ENCODE measurements at places on chromosomes 5 and 9.

GRCh38 chr9:108185613-108186012, 670.2 kb downstream of the ACTL7B start:
- no peak for DNase-seq

DNA sequence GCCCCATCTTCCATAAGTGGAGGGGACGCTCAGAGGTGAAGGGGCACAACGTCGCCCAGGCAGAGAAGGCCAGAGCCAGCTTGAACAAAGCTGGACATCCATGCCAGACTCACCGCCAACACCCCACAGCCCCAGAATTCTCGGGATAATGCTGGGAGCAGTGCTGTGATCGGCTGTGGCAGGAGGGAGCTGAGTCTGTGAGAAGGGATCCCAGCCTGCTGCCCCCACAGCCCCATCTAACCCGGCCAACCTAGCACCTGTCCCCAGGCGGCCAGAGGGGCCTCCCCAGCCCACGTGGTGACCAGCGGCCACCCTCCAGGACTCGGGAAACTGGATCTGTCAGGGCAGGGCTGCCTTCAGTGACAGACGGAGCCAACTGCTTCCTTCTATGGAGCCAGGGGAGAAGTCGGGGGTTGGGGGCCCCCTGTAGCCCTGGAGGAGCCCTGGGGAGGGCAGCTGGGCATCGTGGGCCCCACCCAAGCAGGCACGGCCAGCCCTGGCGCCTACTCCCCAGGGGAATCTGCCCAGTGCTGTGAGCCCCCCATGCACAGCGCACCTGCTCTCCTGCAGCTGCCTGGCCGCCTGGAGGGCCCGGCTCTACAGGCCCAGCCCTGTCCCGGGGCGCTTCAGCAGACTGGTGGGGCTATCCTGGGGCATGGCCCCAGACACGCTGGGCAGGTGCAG, 6.0 kb downstream of the BRD3 start:
- DNase-seq: no peak

DNA sequence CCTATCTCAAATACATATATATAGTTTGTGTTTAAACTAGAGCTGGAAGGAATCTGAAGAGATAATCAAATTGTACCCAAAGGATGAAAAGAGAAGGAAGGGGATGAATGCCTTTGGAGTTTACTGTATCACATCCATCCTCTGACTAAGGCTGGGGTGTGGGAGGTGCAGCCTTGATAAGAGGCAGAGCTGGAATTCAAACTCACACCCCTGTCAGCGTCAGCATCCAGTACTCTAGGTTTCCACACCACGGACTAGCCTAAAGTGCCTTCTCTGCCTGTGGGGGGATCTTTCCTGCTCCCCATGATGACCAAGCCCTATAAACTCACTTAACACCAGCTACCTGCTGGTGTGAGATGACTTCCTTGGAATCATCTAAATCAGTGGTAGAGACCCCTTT, 48.1 kb downstream of the EPB41L4B start:
- DNase-seq: no peak

GRCh38 chr9:130189840-130190239, 17.6 kb downstream of the NCS1 start:
- DNase-seq: no peak

DNA sequence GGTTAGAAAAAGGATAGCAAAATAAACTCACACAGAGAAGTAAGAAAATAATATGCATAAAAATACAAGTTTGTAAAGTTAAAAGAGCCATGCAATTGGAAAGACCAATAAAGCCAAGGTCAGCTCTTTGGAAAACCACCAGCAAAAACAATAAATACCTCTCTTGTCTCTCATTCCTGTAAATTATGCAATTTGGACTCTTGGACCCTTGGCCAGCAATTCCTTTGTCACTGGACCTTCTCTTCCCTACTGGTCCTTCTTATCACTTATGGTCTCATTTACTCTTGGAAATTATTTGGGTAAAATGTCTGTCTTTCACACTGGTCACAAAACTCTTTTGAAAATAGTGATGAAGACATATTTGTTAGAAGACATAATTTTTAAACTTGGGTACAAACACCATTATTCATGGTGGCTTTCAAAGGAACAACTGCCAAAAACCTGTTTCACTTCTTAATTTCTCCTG, 379.5 kb downstream of the TMEM232 start:
- DNase-seq: no peak

DNA sequence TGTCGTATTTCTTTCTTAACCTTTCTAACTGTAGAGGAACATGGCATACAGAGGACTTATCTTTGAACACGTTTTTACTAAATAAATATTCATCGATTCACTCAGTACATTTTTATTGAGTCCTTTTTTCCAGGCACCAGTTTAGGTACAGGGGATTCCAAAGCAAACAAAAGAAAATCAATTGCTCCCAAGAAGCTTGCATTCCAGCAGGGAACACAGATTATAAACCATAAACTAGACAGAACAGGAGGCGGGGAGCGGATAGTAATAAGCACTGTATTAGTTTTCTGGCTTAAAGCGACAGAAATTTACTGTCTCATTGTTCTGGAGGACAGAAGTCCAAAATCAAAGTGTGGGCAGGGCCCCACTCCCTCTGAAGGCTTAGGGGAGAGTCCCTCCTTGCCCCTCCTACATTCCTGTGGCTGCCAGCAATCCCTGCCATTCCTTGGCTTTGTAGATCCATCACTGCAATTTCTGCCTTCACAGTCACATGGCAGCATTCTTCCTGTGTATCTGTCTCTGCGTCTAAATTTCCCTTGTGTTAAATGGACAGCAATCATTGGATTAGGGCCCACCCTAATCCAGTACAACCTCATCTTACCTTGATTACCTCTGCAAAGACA, 115.5 kb downstream of the COL23A1 start:
- DNase-seq: no peak

DNA sequence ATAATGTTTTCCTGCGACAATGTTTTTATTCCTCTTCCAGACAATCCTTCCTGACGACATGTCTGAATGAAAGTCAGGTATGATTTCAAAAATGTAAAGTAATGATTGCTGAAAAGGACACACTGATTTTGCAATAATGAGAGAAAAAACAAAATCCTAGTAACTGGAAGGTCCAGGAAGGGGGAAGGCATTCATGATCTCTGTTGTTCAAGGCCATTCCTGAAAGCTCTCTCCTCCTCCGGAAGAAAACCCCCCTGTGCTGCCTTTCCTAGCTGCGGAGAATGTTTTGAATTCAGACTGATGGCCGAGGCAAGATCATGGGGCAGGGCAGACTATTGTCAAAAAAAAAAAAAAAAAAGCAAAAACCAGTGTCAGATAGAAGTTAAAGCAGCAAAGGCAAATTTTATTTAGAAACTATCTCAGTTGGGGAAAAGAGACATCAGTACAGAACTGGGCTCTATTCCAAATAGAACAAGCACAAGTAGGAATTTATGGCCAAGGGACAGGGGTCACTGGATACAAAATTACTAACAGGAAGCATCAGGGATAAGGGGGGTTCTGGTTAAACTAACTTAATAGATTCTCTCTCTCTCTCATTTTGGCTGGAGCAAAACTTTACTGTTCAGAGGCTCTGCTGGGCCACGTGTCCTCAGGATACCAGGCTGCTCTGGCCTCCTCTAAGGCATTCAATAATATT, 36.5 kb upstream of the CTSV start:
- DNase-seq: no peak

- DNase-seq: peak; percentile 86
Measured at GRCh38 chr9:71685394-71685793, 82.9 kb downstream of the CEMIP2 start.

DNA sequence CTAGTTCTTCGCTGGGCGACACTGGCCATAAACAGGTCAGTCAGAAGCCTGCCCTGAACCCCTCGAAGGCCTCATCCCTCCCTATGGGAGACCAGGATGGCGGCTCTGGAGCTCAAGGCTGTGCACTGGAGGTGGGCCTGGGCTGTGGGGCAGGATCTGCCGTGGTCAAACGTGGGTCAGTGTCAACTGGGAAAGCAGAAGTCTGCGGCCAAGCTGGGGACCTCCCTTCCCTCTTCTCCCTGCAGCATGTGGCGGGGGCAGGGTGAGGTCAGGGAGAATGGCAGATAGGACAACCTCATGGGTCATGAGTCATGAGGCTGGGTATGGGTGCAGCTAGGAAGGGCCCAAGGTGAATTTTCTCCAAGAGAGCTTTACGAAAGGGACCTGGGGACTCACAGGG, 132.9 kb downstream of the RXRA start:
- no peak for DNase-seq

- DNase-seq: no peak
Measured at GRCh38 chr5:172410160-172410559, 44.2 kb downstream of the SH3PXD2B start.

DNA sequence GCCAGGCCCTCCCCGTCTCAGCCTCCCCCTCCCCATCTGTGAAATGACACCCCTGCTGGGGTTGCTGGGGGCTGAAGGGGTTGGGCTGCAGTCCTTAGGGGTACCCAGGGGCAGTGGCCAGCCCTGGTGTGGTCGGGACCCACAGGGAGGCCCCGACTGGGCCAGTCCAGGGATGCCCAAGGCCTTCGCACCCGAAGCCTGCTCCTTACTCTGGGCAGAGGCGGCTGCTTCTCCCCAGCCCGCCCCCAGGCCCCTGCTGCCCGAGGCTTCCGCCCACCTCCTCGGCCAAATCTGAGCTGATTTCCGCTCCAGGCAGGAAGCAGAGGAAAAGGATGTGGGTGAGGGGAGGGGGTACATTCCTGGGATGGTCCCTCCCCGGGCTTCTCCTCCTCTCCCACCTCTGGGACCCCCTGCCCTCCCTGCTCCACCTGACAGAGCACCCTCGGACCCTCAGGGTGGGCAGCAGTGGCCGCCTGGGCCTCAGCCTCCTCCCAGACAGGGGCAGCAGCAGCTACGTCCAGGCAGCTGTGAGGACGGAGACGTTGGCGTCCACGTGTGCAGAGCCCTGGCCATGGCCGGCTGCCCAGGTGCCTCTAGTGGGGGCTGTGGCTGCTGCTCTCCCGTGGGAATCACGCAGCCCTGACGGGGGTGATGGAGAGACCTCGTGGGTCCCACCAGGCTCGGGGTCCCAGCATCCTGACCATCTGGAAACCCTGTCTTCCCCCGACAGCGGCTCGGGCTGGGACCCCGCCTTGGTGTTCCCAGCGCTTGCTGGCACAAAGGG, 4.2 kb upstream of the NRARP start:
- DNase-seq: no peak

- DNase-seq: no peak
Measured at GRCh38 chr5:14208071-14209021, 65.2 kb downstream of the TRIO start.

- no peak for DNase-seq
Measured at GRCh38 chr9:89470224-89470839, 27.6 kb downstream of the SEMA4D start.

DNA sequence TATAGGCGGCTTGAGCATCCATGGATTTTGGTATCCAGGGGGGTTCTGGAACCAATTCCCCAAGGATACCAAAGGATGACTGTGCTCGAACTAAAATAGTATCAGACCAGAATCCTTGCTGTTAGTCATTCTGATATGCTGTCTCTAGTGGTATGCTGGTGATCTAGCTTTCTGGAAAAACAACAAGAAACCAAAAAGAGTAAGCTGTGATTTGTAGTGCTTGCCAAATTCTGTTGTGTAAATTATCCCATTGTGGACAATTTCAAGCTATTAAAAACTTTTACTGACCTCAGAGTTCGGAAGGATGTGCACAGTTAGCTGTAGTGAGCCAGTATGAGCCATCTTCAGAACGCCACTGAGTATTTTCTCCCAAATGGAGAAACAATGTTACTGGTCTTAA, 99.0 kb upstream of the FBN2 start:
- DNase-seq: no peak

GRCh38 chr9:125683486-125683885, 23.5 kb downstream of the MAPKAP1 start:
- DNase-seq: no peak

DNA sequence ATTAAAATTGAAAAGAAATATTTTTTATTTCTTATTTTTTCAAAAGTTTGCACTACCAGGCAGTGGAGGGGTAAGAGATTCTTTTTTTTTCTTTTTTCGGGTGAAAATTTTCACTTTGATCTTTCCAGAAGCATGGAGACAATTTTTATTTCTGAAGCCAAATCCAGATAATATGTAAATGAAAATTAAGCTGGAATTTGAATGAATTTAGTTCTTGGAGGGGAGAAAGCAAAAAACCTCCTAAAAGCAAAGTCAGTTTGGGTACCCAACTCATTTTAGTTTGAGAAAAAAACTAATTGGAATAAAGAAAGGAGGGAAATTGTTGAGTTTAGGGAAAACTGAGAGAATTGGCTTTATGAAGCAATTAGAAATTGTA, 872 bp downstream of the ZNF618 start:
- DNase-seq: no peak

DNA sequence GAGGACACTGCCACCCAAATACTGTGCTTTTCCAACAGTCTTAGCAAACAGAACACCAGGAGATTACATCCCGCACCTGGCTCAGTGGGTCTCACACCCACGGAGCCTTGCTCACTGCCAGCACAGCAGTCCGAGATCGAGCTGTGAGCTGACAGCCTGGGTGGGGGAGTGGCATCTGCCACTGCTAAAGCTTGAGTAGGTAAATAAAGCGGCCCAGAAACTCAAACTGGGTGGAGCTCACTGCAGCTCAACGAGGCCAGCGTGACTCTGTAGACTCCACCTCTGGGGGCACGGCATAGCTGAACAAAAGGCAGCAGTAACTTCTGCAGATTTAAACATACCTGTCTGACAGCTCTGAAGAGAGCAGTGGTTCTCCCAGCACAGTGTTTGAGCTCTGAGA, 28.8 kb downstream of the EPB41L4A start:
- no peak for DNase-seq

DNA sequence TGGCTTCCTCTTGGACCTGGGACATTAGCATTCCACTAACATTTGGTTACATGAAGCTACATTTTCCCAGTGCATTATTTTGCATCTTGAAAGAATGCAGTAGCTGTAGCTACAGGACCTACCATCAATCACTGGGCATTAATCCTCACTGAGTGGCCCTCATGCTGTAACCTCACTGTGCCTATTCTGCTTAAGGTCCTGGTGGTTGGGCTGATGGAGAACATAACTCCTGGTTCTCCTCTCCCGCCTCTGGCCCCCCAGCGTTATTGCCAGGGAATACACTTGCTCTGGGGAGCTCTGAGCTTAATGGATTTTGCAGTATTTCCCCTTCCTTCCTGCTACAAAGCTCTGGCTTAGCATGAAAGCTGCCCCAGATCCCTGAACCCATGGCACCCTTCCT, 111.5 kb upstream of the EQTN start:
- no peak for DNase-seq

DNA sequence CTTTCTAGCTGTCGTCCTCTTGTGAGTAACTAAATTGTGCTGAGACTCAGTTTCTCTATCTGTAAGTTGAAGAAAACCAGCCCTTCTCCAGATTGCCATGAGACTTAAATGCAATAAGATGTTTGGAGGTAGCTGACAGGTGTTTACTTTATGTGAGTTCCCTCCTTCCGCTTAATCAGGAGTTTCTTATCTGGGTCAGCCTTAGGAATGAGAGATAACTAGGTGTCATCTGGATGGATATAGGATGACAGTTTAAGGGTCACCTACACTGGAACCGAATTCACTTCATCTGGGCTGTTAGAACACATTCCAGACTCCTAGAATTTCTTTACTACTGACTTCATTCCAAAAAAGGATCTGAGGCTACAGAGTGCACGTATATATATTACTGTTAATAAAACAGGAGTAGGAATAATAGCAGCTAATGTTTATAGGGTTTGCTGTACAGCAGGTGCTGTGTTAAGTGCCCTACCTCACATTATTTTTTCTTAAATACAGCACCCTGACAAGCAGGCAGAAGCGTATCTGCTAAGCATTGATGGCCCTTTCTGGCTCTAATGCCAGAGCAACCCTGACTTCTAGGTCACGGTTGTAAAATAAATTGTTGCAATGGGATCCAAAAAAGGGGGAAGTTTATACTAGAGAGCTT, 30.0 kb upstream of the CPEB4 start:
- no peak for DNase-seq

Data from Jurkat, Clone E6-1 (cell line).